Germinal center (tissue), 1 donor: ENCODE measurements at places on chromosomes 3 and 15.

DNA sequence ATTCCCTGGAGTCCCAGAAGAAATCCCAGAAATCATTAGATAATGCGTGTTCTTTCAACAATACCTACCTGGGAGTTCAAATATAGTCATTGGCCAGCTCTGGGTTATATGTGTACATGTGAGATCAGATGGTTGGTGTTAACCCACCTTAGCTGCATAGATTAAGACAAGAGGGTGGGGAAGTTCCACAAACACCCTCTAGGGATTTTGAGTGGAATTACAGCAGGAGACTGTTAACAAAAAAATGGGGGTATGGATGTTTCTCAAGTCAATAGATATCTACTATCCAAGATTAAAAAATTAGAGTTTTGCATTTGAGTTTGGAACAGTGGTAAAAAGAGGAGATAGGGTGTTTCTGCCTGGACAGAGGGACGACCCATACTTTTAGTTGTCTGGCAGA, 282.5 kb upstream of the CNTN3 start:
- DNase-seq, result no peak

DNA sequence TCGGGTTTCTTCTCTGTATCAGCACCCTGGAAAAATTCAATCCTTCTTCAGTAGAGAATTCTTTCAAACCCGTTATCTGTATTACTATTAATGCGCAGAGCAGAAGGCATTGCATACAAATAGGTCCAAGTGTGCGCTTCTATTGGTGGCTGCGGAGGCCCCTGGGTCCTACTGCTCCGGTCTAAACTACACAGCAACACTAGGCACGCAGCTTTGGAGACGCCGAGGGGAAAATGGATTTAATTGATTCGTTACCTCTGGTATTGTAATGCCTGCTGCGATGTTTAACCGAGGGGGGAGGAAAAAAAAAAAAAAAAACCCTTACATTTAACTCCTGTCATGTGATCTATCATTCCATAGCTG, at the start of gene ROBO1:
Gene ROBO1, minus strand, starts transcription at position 94 of the 363 bp plus-strand sequence.
- no peak for DNase-seq

GRCh38 chr3:196902296-196902695, 34.6 kb downstream of the SENP5 start:
- no peak for DNase-seq

- no peak for DNase-seq
These were observed 84.6 kb upstream of the CDV3 start for GRCh38 chr3:133488785-133489367.

- DNase-seq, result no peak
These were observed 459.3 kb downstream of the TUSC7 start for GRCh38 chr3:117168896-117169295.

GRCh38 chr3:73556520-73557372, 68.0 kb downstream of the PDZRN3 start:
- no peak for DNase-seq

GRCh38 chr3:42663581-42664437, 10.3 kb downstream of the ZBTB47 start:
- peak; percentile 90 for DNase-seq

DNA sequence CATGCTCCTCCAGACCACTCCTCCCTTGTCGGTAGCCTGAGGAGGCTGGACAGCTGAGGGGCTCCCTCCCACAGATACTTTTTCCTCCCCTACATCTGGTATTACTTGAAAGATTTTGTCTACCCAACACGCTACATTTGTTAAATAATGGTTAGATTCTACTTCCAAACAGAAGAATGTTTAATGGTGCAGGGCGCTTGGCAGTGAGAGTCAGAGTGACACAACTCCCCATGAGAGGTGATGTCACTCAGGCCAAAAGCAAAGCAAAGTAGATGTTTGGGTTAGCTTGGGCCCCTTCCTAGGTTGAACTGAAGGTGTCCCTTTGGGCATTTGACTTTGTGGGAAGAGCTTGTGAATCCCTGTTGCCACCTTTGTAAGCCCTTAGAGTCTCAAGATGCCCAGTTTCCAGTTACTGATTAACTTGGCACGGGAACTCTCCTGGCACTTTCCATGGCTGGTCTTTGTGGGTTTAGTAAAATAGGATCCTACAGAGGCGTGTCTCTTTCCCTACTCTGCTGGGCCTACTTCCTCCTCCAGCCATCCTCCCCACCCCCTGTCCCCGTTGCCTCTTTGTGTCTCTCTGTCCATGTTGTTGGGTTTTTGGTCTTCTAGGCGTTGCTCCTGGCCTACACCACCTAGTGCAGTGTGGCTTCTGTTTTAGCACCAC, 5.6 kb downstream of the LIMD1 start:
- DNase-seq, result no peak

DNA sequence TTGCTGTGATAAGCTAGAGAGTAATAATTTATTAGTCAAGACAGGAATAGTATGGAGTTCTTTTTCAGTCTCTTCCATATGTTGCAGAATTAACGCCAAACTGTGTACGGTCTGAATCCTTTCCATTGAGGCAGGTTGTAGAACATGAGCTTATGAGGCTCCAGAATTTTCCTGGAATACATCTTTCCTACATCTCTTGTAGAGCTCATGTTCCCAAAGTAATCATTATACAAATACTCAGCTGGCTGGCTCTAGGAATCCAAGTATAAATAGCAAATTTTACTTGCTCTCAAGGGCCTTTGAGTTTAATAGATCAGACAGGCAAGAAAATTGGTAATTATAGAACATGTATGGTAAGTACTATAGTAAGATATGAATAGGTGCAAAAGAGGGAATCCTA, 419.4 kb downstream of the RBMS3 start:
- no peak for DNase-seq

DNA sequence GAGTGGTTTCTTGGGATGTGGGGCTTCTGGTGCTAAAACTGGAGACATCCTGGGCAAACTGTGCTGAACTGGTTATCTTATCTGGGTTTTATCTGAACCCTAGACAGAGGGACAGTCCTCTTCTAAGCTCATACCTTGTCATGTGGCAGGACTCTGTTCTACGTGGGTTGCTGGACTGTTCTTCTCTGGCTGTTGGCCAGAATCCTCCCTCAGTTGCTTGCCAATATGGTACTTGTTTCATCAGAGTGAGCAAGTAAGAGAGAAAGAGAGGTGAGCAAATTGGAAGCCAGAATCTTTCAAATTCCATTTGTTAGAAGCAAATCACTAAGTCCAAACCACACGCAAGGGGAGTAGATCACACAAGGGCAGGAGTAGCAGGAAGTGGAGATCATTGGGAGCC, 291.5 kb upstream of the TBL1XR1 start:
- DNase-seq, result no peak

- no peak for DNase-seq
These were observed 116.8 kb downstream of the USP13 start for GRCh38 chr3:179769411-179770247.

GRCh38 chr3:162192340-162193029, 695.9 kb downstream of the OTOL1 start:
- no peak for DNase-seq

- DNase-seq, result no peak
These were observed 2.0 kb downstream of the TRIM59 start for GRCh38 chr3:160447544-160447943.

DNA sequence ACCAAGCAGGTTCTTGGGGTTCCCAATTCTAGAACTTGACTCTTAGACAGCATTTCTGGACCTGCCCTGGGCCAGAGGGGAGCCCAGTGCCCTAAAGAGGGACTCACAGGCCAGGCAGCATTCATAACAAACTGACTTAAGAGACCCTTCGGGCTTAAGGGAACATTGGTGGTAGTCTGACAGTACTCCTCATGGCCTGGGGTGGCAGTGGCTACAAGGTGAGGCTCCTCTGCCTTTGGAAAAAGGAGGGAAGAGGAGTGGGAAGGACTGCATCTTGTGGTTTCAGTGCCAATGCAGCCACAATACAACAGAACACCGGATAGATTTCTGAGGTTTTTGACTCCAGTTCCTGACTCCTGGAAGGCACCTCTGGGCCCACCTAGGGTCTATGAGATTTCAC, 172.2 kb upstream of the STRIT1 start:
- no peak for DNase-seq

DNA sequence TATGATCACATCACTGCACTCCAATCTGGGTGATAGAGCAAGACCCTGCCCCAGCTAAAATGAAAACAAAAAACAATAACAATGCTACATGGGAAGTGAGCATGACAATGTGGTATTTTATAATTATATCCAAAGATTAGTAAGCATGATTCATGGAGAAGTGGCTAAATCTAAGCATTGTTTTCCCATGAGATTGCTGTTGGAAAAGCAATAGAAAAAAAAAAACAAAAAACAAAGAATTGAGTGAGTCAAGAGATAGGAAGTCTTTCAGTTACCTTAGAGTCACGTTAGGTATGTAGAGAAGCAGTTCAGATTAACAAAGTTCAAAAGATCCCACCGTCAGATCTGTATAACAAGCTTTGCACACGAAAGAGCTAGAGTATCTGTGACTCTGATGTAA, 210.3 kb upstream of the CNTN6 start:
- no peak for DNase-seq

GRCh38 chr3:129185783-129186182, 2.1 kb upstream of the CNBP start:
- no peak for DNase-seq

DNA sequence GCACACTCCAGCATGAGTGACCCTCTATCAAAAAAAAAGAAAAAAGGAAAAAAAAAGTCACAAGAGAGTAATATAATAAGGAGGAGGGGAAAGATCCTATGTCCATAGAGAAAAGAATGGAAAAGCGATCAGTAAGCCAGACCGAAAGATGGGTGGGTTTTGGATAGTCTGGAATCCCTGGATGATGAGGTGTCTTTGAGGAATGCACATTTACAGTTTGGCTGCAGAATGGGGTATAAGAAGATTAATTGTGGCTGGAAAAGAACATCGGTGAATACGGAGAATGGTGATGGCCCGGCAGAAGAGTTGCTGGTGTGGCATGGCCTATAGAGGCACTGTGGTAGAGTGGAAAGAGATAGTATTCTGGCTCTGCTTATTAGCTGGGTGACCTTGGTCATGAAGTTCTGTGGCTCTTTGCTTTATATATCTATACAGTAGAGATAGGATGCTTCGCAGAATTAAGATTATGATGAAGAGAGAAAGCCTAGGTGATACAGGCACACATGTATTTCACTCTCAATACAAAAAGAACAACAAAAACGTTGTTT, 187.9 kb downstream of the AKAP13 start:
- DNase-seq, result no peak

DNA sequence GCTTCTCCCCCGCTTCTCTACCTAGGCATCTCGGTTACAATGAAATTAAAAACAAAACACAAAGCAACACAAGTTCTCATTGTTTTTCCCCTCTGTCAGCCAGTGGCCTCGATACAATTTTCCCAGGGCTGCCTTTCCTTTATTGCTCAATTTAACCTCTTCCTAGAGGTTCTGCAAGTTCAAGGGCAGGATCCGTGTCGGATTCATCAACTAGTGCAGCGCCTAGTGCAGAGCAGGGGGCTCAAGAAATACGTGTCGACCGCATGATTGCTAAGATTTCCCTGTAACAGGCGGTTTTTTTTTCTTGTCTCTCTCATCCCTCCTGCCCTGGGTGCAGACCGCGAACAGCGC, 1.4 kb upstream of the BHLHE40 start:
- no peak for DNase-seq

DNA sequence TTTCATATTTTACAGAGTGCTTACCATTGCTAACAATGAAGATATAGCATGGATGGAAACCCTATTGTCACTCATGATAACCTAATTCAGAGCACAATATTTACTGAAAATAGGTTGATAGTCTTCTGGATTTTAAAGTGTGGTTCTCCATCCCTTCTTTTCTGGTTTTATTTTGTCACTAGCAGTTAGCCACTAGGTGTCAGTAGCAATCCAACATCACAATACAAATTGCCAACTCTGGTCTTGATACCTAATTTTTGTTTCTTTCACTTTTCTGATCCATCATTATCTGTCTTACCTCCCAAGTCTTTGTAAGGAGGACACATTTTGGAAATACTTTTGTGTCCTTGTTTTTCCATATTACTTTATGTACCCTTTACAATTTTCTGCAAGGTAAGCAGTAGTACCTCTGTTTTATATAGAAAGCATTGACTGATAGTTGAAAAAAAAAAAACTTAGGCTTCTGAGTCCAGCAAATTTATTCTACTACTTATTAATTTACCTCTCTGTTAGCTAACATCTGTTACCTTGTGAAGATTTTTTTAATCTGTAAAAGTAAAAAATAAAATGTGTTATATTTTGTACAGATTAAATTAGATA, 28.3 kb upstream of the CRYBG3 start:
- DNase-seq, result peak; percentile 6
